ENCODE measurements at places on chromosomes 6 and 20.

DNA sequence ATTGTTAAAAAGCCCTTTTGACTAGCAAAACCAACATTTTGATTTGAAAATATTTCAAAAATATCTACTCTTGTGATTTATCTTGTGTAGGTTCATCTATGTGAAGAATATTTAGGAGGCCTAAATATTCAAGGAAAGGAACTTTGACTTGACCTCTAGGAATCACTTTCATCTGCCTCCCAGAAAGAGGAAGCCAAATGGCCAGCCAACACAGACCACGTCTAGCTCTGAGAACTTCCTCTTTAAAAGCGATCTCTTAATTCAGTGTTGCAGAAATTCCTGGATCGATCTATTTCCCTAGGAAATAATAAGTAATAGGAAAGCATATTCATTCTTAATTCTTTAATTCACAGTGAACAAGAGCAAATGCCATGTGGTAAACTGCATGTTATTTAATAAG, 9.6 kb upstream of the MOXD1 start:
- no peak for DNase-seq

- DNase-seq: no peak
Observed at GRCh38 chr20:44223721-44224120, 13.2 kb upstream of the OSER1 start.

DNA sequence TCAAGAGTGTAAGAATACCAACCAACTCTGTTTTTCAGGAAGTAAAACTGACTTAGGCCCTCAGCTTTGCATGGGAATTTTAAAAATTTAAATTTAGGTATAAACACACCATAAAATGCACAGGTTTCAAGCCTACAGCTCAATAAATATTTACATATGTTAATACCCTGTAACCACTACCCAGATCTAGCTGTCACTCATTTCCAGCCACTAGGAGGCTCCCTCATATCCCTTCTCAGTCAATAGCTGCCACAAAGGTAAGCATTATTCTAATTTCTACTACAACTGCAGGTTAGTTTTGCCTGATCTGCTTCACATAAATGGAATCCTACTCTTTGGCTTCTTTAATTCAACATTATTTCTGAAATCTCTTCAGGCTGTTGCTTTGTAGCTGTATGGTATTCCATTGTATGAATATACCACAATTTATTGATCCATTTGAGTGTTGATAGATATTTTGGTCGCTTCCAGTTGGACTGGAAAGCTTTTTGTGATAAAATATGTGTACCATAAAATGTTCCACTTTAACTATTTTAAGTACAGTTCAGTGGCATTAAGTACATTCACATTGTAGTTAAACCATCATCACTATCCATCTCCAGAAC, 32.5 kb upstream of the MEI4 start:
- no peak for DNase-seq

- DNase-seq: no peak
Observed at GRCh38 chr20:36240076-36240475, 3.8 kb downstream of the AAR2 start.
